ENCODE measurements at places on chromosomes 12 and 14. TPM values are rescaled to one million over a fixed set of nuclear protein-coding genes. Genes with fewer than 3 reads are reported as not detected.

The OVCH1 gene
- total RNA-seq: not detected

The SOX5 gene
- total RNA-seq: 1.0 TPM

DNA sequence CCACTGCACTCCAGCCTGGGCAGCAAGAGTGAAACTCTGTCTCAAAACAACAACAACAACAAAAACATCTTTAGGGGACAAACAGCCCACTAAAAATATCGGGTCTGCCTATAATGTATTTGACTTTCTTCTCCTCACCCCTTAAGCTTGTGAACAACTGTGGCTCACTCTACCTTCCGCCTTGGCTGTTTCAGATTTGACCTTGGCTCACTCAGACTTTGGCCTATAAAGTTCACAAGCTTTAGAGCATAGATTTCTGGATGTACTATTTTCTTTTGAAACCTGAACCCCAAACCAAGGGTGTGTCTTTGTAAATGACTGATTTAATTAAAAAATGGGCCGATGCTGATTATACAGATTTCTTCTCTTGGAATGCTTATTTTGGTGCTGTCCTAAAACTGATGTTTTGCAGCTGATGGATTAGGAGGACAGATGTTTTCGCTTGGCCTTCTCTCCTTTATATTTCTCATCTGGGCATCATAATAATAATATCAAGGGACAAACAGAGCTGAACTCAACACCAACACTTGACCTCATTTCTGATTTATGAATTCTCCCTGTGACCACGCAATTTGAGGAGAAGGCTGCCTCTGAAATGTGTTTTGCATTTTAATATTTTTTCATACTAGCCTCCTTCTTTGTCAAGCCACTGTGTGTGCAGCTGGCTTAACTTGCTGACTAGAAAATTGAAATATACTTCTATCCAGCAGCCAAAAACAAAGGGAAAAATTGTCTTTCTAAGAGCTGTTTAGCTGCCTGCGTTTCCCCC, 40.2 kb upstream of the RASSF3 start:
- DNase-seq: no peak

DNA sequence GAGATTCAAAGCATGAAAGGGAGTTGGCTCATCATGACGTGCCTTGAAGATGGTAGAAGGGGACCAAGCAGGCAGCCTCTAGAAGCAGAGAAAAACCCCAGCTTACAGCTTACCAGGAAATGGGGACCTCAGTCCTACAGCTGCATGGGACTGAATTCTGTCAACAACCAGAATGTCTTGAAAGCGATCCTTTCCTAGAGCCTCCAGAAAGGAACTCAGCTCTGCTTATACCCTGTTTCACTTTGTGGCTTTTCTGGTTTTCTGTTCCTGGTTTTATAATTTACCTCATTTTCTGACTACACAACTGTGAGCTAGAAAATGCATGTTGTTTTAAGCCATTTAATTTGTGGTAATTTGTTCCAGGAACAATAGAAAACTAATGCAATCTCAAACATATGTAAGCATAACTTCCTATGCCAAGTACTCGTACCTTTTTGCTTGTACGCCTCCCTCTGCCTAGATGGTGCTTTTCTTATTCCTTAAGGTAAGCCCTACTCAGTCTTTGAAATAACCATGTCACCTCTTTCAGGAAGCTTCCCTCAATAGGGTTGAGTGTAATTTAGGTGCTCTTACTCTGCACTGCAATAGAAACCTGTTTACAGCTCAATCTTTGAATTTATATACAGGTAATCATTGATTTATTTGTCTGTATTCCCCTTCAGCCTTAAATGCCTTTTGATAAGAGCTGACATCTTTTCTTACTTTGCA, 348.8 kb downstream of the TMEM117 start:
- DNase-seq: no peak

- DNase-seq: peak; percentile 31
Measured at GRCh38 chr14:23327947-23328744, 6.9 kb downstream of the PABPN1 start.

The BEGAIN gene
- 3.2 TPM for total RNA-seq

DNA sequence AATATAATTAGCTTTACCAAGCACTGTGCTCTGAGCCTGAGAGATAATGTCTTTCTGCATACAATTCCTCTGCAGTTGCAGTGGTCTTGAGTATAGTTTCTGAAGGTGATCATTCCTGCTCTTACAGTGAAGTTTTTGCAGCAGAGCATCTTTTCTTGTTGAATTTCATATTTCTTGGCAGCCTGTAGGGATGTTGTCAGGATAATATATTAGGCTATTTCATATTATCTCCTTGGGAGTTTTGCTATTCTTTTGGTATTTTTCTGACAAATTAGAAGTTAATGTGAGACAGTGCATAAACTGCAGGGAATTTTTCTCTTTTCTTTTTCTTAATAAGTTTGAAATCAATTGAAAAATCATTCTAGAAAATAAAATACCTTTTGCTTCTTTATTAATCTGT, 1502.6 kb upstream of the FLRT2 start:
- no peak for DNase-seq

DNA sequence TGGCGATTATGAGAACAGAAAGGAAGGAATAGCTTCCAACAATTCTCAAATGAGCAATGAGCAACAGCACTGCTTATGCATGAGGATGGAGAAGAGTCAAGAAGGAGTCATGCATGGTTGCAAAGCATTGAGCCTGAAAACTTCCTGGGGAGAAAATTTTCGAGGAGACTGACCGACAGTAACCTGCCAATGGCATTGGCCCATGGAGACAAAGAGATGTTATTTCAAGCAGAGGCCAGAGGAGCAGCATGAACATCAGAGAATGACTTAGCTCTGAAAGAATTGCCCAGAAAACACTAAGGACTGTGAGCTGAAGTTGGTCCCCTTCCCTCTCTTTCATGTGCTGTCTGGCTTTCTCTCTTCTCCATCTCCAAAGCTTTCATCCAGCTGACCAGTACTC, 343.4 kb downstream of the ADAMTS20 start:
- DNase-seq: peak; percentile 64

GRCh38 chr14:57346741-57347140, 43.6 kb upstream of the NAA30 start:
- DNase-seq: no peak

DNA sequence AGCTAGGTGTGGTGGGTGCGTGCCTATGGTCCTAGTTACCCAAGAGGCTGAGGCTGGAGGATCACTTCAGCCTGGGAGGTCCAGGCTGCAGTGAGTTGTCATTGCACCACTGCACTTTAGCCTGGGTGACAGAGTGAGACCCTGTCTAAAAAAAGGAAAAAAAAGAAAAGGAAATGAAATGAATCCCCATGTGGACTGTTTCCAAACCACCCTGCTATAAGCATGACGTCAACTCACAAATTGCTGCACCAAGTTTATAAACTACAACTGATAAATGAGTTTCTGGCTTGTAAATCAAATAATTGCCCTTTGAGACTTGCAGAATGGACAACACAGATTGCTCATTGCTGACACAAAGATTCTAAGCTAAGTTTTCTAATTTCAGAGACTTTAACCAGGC, 51.0 kb upstream of the STK38L start:
- DNase-seq: no peak

DNA sequence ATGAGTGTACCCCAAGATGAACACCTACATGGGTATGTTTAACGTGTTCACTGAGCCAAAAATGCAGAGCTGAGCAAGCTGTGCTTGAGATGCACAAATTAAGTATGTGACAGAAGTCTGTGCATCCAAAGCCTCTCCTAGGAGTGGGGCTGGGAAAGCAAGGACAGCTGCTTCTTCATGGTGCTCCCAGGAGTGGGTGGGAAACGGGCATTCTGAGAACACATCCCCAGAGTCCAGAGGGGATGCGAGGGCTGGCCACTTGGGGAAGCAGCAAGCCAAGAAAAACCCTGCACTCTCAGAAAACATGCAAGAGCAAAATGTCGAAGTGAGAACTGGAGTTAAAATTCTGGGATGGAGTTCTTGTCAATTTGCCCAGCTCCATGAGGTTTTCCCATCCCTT, 414.3 kb downstream of the BCAT1 start:
- DNase-seq: no peak

GRCh38 chr12:131028587-131029338, 75.1 kb downstream of the ADGRD1 start:
- DNase-seq: no peak

DNA sequence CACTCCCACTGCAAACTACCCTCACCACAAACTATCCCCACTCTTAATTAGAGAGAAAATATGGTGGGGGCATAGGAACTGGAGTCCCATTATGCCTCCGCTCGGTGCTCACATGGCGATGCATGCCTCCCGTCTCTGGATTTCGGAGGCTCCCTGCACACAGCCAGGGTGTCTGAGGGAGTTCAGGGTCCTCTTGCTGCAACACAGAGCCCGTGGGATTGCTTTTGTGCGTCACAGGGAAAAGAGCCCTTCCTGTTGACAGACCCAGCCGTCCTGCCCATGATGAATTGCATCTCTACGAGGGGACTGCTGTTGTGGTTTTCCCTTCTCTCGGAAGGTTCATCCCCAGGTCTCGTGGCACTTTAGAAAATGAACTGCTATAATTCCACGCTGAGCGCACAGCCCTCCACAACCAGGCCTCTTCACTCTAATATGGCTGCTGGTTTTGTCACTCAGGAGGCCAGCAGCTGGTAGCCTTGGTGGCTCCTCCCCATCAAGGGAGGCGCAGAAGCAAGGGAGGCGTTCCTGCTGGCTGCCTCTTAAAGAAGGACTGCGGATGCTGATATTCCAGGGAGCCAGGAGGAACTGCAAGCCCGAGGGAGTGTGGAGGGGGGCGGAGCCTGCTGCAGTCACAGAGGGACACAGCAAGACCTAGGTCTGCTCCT, 158.0 kb downstream of the KCNA5 start:
- no peak for DNase-seq

The ENO2 gene
- total RNA-seq: 27.0 TPM

- DNase-seq: no peak
Measured at GRCh38 chr12:26280869-26281268, 85.5 kb downstream of the SSPN start.

DNA sequence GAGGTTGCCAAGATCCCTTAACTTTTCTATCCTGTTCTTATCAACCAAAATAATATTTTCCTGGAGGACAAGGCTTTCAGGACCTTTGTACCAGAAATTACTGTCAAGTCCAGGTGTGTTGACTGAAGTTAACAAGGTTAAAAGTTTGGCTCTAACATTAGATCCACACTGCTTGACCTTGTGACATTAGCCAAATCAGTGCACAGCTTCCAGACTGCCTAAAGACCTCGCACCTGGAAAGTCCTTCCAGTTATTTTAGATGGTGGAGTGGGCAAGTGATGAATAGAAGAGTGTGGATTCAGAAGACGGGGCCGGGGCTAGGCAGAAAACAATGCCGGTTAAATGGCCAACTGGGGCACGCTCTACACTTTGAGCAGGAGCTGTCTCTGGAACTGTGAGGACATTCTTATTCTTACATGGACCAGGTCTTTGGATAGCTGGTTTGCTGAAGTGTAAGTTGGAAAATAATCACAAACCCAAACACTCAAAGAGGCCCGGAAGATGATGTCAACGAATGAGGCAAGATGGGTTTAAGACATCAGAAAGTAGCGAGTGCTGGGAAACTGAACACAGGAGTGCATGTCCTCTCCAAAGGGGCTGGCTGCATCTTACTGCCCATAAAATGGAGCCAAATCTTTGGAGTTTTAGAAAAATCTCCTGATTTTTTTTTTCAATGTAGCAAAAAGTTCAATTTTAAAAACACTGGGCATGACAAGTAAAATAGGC, 56.3 kb downstream of the NIN start:
- no peak for DNase-seq

DNA sequence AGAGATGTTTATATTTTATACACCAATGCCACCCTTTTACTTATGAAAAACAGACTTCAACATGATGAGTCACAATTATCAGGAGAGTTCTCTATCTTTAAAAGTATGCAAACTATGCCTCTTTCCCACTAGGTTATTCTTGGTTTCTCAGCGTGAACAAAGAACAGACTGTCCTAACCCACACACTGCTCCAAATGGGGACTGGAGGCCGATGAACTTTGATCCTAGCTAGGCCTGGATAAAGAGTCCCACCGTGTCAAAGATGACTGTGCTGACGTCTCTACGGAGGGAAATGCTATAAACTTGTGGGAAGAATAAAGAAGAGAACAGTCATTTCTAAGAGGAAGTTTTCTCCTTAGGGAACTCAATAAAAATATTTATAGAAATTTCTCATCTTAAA, 160.1 kb downstream of the EPS8 start:
- peak; percentile 83 for DNase-seq

DNA sequence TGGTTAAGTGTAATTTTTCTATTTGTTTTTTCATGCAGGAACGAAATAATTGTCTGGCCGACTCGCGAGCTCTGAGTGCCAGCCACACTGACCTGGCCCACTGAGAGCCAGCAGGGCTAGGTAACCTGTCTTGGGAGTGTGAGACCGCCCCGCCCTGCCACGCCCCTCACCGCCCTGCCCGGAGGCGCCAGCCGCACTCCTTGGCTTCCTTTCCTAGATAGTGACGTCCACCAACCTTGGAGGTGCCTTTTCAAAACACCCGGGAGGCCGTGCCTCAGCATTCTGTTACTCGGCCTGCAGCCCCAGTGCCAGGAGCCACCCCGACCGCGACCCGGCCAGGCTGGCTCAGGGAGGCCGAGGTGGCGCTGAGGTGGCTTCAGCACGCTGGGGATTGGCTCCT, 21.7 kb downstream of the XRCC3 start:
- DNase-seq: no peak

The TOMM20L gene
- not detected for total RNA-seq

The KRT71 gene
- total RNA-seq: not detected

GRCh38 chr12:59093073-59093772, 172.9 kb upstream of the LRIG3 start:
- DNase-seq: no peak

DNA sequence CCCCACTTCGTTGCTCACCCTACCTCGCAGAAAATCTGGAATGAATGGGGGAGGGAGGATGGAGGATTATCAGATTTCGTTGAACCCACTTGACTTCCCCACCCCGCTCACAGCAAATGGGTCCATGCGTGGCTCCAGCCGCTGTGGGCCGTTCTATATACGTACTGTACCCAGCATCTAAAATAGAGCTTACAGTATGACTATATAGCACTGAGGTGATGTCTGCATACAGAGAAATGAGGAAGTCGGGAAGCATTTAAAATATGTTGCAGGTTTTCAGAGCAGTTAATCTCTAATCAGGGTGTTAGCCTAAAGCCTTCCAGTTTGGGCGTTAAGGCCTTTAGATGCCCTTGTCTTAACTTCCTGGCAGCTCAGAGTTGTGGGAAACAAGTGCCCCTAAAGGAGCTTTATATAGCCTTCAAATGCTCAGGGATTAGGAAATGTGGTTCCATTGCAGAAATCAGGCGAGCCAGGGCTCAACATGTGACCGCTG, 1.4 kb downstream of the BICDL1 start:
- no peak for DNase-seq

GRCh38 chr14:79193689-79194477, 1017.4 kb downstream of the DIO2 start:
- DNase-seq: no peak

- DNase-seq: no peak
Measured at GRCh38 chr14:21617614-21618013, 17.1 kb downstream of the OR10G2 start.

DNA sequence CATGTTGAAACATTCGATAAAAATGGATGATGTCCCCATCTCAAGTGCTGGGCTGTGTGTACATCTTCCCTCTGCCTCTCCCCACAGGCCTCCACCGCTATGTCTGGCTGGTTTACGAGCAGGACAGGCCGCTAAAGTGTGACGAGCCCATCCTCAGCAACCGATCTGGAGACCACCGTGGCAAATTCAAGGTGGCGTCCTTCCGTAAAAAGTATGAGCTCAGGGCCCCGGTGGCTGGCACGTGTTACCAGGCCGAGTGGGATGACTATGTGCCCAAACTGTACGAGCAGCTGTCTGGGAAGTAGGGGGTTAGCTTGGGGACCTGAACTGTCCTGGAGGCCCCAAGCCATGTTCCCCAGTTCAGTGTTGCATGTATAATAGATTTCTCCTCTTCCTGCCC, 8.6 kb downstream of the PEBP1 start:
- DNase-seq: no peak

- DNase-seq: no peak
Measured at GRCh38 chr12:14111230-14111865, 129.9 kb upstream of the GRIN2B start.
